ENCODE measurements at places on chromosomes 1 and 21. TPM values are rescaled to one million over a fixed set of nuclear protein-coding genes. Genes with fewer than 3 reads are reported as not detected.

- H3K27ac ChIP-seq = no peak overlapping the region
- H3K27me3 ChIP-seq = no peaks in the 10 kb centered on the region
- H3K4me3 ChIP-seq = no peak overlapping the region
- no peak for DNase-seq
- no peaks in the 10 kb centered on the region for H3K36me3 ChIP-seq
Measured at GRCh38 chr1:240797050-240797449, 185.1 kb upstream of the GREM2 start.

- no peaks in the 10 kb centered on the region for H3K27me3 ChIP-seq
- H3K36me3 ChIP-seq = no peaks in the 10 kb centered on the region
- H3K27ac ChIP-seq = no peak overlapping the region
Measured at GRCh38 chr1:50271968-50272578, 151.2 kb downstream of the DMRTA2 start.

The ANKRD34A gene
- total RNA-seq = 0.69 TPM

DNA sequence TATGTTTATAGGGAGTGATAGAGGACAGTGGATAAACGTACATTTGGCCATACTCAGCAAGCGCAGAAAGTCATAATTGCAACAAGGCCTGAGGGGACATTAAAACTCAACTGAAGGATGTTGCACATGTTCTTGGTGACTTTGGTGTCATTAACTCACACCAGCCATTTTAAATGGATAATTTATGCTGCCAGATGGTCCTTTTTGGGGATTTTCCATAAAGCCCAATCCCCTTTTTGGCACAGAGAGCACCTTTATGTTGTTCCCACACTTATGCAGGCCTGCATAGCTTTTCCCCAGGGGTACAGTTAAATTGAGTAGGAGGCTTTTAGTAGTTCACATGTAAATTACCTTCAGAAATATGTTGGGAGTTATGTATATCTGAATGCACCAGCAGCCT lies 279.6 kb downstream of the NFIA start:
- H3K36me3 ChIP-seq = no peaks in the 10 kb centered on the region
- H3K27ac ChIP-seq = no peak overlapping the region
- H3K4me3 ChIP-seq = no peak overlapping the region
- DNase-seq = no peak
- no peaks in the 10 kb centered on the region for H3K4me1 ChIP-seq

DNA sequence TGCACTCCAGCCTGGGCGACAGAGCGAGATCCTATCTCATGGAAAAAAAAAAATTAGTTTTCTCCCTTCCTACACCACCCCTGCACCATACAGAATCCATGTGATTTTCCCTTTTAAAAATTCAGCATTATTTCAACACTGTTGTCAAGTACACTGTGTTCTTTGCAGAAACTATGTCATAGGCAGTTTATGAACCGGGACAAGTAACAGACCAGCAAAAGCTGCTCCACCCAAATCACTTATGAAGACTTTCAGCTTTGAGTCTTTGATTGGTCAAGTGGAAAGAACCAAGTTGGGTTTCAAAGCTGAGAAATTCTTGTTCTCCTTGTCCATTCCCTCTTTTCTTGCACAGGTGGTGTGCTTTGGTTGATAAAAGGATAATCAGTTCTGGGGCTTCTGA lies 173.0 kb downstream of the CDC7 start:
- no peak overlapping the region for H3K4me3 ChIP-seq
- H3K4me1 ChIP-seq = no peaks in the 10 kb centered on the region
- no peak overlapping the region for H3K27ac ChIP-seq
- H3K36me3 ChIP-seq = no peaks in the 10 kb centered on the region
- DNase-seq = no peak

The RIPPLY3 gene
- not detected for total RNA-seq

- no peak overlapping the region for H3K4me3 ChIP-seq
- peak; percentile 42 for DNase-seq
- peaks cover 13% of the 10 kb centered on the region for H3K4me1 ChIP-seq
- no peak overlapping the region for H3K27ac ChIP-seq
Measured at GRCh38 chr1:59552007-59552406, 255.1 kb downstream of the FGGY start.

The SELE gene
- total RNA-seq = not detected

DNA sequence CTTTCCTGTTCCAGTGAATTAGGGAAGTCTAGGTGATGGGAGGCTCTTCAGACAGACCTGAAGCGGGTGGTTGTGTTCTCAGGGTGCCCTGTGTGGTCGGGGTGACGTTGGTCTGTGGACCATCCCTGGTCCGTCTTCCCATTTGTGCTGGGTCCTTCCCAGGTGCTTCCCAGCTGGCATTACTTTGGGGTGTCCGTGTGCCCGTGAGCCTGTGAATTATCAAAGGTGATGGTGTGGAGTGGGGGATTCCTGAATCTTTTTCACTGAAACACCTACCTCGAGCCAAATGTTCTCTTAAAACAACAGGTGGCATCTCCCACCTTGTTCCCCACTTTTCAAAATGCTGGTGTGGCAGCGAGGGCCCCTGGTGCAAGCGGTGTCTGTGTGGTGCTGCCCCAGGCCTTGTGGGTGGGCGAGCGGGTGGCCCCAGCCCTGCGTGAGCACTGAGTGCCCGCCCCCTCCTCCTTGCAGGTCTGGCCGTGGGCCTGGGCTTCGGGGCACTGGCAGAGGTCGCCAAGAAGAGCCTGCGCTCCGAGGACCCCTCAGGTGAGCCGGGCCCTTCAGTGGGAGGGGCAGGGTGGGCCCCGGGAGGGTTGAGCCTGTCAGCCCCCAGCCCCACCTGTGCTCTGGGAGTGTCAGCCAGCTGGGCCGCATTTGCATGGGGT lies 37.0 kb downstream of the COQ8A start:
- H3K27ac ChIP-seq = no peak overlapping the region
- DNase-seq = no peak
- no peaks in the 10 kb centered on the region for H3K4me1 ChIP-seq
- no peak overlapping the region for H3K4me3 ChIP-seq
- H3K27me3 ChIP-seq = no peaks in the 10 kb centered on the region

The ACTL8 gene
- 0.08 TPM for total RNA-seq

The UMODL1 gene
- total RNA-seq = 0.79 TPM

DNA sequence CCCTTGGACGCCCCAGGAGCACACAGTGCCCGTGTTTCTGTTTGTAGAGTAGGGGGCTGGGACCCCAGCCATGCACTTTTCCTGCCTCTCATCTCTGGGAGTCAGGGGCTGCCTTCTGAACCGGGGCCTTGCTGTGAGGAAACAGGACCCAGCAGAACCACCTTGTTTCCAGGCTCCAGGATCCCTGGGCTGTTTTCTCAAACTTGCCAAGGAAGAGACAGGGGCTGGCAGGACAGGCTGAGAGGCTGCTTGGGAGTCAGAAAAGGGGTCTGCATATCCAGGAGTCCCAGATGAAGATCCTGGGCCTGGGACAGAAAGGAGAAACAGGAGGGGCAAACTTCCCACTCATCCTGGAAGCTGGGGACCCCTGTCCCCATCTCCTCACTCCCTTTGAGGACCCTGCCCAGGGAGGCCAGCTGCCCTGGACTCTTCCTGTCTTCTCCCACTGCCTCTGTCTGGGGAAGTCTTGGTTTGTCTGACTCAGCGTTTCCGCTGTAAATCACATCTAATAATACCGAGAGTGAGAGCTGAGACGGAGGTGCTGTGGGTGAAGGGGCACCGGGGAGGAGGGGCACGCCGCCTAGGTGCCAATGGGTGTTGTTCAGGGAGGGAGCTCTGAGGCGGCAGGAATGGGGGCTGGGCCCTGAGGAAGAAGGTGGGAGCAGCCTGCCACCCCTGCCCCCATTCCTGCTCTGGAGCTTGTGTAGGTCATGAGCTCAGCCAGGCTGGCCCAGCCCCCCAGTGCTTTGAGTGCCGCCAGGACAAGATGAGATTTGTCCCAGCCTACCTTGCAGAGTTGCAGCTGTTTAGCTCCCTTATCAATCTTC lies 16.7 kb downstream of the POU3F1 start:
- H3K27ac ChIP-seq = peak overlapping the region; percentile 55
- H3K4me1 ChIP-seq = peaks cover 45% of the 10 kb centered on the region
- H3K4me3 ChIP-seq = peak overlapping the region; percentile 40

- no peaks in the 10 kb centered on the region for H3K4me1 ChIP-seq
- H3K27ac ChIP-seq = no peak overlapping the region
- peaks cover 8% of the 10 kb centered on the region for H3K36me3 ChIP-seq
- H3K27me3 ChIP-seq = no peaks in the 10 kb centered on the region
- H3K4me3 ChIP-seq = no peak overlapping the region
Measured at GRCh38 chr1:70169018-70169839, 36.1 kb downstream of the LRRC40 start.

DNA sequence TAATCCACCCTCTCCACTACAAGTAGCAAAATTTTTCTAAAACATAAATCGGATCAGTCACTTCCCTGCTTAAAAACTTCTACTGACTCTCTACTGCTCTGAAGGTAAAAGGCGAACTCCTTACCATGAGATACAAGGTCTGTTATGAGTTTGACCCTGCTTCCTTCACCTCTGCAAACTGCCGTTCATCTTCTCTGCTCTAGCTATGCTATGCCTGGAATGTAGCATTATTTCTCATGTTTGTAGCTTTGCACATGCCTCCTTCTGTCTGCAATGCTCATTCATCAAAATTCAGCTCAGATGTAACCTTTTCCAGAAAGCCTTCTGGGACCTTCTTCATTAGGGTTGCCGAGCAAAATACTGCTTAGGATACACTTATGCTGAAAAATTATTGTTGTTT lies 30.8 kb downstream of the RPL5 start:
- no peak for DNase-seq
- no peak overlapping the region for H3K4me3 ChIP-seq
- no peak overlapping the region for H3K27ac ChIP-seq

DNA sequence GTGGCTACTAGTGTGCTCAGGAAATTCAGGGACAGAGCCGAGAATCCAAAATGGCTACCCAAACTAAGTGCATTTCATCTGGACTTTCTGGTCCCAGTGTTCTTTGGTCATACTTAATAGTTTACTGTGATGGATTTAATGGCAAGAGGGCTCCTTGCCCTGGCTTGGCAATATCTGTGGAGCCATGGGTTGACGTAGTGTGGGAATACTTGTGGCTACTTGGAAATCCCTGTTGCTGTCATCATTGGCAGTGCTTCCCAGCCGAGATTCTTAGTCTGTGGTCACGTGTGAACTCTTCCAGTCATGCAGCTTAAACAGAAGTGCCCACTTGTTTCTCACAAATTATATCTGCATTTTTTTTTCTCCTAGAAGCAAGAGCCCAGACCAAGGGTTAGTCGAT lies 198.9 kb downstream of the HS2ST1 start:
- peaks cover 33% of the 10 kb centered on the region for H3K4me1 ChIP-seq
- H3K4me3 ChIP-seq = no peak overlapping the region
- no peaks in the 10 kb centered on the region for H3K36me3 ChIP-seq
- peak overlapping the region; percentile 12 for H3K27ac ChIP-seq
- DNase-seq = peak; percentile 56

The IL24 gene
- total RNA-seq = not detected

DNA sequence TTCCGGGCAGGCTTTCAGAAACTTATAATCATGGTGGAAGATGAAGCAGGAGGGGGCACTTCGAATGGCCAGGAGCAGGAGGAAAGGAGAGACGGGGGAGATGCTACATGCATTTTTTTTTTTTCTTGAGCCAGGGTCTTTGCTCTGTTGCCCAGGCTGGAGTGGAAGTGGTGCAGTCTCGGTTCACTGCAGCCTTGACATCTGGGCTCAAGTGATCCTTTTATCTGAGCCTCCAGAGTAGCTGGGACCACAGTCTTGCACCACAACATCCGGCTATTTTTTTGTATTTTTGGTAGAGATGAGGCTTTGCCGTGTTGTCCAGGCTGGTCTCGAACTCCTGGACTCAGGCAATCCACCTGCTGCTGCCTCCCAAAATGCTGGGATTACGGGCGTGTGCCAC lies 61.6 kb downstream of the SELENOF start:
- DNase-seq = no peak
- no peaks in the 10 kb centered on the region for H3K27me3 ChIP-seq
- no peak overlapping the region for H3K4me3 ChIP-seq
- no peak overlapping the region for H3K27ac ChIP-seq

The DVL1 gene
- 52.5 TPM for total RNA-seq

The COL6A1 gene
- total RNA-seq = 12.6 TPM

The KRTAP19-1 gene
- total RNA-seq = not detected

GRCh38 chr1:178490136-178490535 lies 6.6 kb downstream of the CLEC20A start:
- no peak for DNase-seq
- no peak overlapping the region for H3K4me3 ChIP-seq
- no peaks in the 10 kb centered on the region for H3K27me3 ChIP-seq
- no peaks in the 10 kb centered on the region for H3K4me1 ChIP-seq
- no peak overlapping the region for H3K27ac ChIP-seq

GRCh38 chr1:98763488-98764150 lies 102.1 kb downstream of the SNX7 start:
- H3K27ac ChIP-seq = no peak overlapping the region
- H3K4me1 ChIP-seq = no peaks in the 10 kb centered on the region
- no peaks in the 10 kb centered on the region for H3K36me3 ChIP-seq
- H3K4me3 ChIP-seq = no peak overlapping the region
- H3K27me3 ChIP-seq = no peaks in the 10 kb centered on the region

DNA sequence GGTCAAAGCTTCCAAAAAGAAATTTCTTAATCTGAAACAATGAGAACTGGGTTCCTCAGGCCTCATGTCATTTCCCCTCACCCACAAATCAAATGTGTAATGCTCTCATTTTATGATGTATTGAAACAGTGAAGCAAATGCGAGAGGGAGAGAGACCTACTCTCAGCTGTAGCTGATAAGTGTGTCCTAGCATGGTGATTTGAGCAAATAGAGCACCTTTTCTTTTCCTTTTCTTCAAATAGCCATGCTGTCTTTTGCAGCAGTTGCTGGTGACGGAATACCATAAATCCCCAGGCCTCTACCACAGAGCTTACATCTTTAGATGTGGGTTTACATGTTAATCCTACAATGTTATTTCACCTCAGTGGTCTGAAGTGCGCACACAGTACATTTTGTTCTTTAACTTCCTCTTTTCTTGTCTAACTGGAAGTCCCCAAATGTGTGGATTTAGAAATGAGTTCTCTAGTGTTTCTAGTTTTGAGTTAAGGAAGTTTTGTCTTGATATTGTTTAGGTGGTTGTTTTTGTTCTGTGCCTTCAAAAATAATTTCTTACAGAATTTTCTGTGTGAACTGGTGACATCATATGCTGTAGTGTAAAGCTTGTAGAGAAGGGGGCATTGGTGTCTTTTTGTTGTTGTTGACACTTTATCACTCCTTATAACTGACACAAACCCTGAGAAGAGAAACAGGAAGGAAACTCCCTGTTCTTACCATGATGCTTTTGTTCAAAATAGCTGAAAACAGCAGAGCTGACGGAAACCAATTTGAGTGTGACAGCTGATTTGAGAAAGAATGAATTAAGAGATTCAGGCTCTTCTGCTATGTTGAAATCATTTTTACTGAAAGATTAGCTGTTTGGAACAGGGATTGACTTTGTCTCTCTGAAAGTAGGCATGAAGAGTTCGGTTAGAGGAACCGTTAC lies 12.2 kb downstream of the SMAP2 start:
- DNase-seq = peak; percentile 75
- no peak overlapping the region for H3K4me3 ChIP-seq
- no peaks in the 10 kb centered on the region for H3K27me3 ChIP-seq
- H3K4me1 ChIP-seq = peaks cover 24% of the 10 kb centered on the region

DNA sequence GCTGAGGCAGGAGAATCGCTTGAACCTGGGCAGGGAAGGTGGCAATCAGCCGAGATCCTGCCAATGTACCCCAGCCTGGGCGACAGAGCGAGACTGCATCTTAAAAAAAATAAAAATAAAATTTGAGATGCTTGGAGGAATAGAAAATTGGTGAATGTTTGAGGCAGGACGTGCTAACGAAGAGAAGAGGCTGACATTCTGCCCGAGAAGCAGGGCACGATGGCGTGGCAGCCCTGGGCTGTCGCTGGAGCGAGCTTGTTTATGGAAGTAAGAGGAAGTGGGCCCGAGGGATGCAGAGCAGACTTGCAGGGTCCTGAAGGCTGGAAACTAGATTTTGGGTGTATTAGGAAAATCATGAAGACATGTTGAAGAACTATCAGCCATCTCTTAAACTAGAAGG lies 92.6 kb downstream of the KIF26B start:
- H3K27me3 ChIP-seq = no peaks in the 10 kb centered on the region
- DNase-seq = no peak
- H3K36me3 ChIP-seq = no peaks in the 10 kb centered on the region
- no peaks in the 10 kb centered on the region for H3K4me1 ChIP-seq
- H3K4me3 ChIP-seq = no peak overlapping the region

All from SJCRH30 (cell line).